ENCODE measurements at places on chromosomes 12 and 14.

GRCh38 chr14:92998946-92999345, 76.0 kb downstream of the CHGA start:
- no peak for DNase-seq

DNA sequence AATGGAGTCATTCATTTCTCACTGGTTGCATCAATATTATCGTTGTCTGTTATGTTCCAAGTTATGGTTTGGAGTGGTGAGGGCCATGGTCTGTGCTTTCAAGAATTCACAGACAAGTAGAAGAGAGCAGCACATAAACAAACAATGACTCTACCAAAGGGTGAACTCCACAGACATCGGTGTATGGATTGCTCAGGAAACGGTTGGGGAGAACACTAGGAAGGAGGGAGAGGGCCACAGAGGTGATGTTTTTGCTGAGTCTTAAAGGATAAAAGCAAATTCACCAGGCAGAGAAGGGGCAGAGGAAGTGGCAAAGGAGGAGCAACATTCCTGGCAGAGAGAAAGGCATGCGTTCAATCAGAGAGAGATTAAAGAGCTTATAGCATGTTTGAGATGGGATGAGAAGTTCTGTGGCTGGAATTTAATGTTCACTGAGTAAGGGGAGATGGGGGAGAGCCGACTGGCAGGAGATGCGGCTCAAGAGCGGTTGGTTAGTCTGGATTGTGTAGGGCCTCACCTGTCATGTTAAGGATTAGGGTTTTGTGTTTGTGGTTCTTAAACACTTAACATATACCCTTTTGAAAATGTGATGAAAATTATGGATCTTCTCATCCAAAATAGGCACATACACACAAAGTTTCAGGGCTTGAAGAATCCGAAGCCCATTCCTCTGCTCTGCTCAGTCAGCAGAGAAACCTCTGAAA, 42.3 kb upstream of the FRMD6 start:
- DNase-seq: no peak

- no peak for DNase-seq
Observed at GRCh38 chr12:56753566-56753965, 1.4 kb upstream of the PRIM1 start.

GRCh38 chr12:111094157-111095010, 174.0 kb upstream of the MYL2 start:
- no peak for DNase-seq

DNA sequence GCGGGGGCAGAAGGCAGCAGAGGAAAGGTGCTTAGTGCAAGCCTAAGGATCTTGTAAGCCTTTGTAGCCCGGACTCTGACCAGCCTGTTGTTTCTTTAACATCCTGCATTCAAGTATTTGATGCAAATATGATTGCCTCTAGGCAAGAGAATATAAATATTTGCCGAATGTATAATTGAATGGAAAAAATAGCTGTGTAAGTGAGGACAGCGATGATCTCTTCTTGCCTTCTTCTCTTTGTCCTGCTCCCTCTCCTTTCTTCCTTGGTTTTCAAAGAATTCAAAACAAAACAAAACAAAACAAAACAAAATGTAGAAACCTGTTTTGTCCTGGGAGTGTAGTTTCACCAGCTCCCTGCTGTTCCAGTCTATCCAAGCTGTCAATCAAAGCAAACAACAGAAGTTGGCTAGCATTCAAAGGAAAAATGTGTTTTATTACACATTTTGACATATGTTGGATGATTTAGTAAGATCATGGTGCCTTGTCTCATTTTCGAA, 74.9 kb upstream of the CPM start:
- DNase-seq: no peak

GRCh38 chr12:61797266-61797665, 462.9 kb upstream of the USP15 start:
- no peak for DNase-seq

GRCh38 chr14:104393898-104394381, 185.6 kb upstream of the C14orf180 start:
- DNase-seq: no peak

All from mesendoderm (in vitro differentiated cells).